NCI-H1694 (cell line): ENCODE measurements at places on chromosomes 7 and 10.

- peak; percentile 83 for DNase-seq
Observed at GRCh38 chr7:135620980-135621850, 41.1 kb upstream of the STMP1 start.

GRCh38 chr7:117567781-117568180, 88.0 kb downstream of the CFTR start:
- DNase-seq: no peak

GRCh38 chr7:35998481-35998880, 154.6 kb upstream of the EEPD1 start:
- DNase-seq: no peak

DNA sequence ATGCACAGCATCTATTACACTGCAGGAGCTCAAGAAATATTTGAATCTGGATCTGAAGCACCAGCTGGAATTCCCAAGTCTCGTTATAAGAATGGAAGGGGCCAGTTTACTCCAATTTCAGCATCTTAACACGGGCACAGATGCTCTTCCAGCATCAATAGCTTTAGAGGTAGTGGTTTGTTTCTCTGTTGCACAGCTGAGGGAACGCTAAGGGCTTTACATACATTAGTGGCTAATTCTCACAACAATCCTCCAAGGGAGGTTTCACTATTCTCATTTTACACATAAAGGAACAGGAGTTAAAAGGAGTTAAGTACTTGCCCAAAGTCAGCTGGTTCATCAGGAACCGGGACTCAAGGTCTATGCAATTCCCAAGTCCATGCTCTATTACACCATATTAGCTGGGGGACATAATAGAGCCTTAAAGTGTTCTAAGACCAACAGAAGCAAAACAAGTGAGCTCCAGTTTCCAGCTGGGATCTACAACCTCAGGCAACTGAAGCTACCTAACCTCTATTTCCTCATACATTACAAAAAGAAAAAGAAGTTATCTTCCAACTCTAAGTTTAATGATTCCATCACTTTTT, 9.9 kb downstream of the XPNPEP1 start:
- DNase-seq: no peak

GRCh38 chr10:598415-599170, 90.9 kb downstream of the DIP2C start:
- DNase-seq: no peak

DNA sequence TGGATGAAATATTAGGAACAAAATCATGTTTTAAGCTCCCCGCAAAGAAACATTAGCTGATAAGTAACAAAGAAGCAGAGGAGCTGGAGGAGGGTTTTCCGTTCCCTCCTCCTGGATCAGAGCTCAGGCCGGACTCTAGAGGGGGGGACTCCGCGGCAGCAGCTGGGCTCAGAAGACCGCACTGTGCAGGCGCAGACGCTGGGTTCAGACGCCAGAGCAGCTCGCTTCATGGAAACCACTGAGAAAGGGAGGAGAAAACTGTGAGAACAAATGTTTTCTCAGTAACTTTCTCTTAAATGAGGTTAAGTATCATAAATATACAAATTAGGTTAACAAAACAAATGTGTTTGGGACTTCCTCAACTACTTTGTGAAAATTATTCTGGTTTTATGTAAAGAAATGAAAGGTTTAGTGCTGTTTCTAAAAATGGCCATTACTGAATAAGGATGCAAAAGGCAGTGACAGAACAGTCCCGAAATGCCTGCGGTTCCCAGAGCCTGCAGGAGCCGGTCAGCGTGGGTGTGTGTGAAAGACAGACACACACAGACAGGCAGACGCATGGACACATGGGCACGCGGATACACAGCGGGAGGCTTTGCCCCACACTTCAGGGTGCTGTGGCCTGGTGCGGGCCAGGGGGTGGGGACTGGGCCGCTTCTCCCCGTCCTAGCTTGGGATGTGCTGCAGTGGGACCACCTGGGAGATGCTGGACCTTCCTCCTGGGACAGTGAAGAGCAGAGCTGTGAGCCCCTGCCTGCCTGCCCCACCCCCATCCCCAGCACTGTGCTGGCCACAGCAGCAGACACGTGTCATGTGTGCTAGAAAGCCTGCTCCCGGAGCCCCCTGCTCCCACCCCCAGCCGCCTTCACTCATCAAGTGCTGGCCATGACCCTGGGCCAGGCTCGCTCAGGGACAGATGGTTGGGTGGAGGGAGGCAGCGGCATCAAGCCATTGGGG, 20.3 kb upstream of the ADGRA1 start:
- DNase-seq: no peak

- no peak for DNase-seq
Observed at GRCh38 chr10:31999070-31999660, 57.1 kb downstream of the KIF5B start.

DNA sequence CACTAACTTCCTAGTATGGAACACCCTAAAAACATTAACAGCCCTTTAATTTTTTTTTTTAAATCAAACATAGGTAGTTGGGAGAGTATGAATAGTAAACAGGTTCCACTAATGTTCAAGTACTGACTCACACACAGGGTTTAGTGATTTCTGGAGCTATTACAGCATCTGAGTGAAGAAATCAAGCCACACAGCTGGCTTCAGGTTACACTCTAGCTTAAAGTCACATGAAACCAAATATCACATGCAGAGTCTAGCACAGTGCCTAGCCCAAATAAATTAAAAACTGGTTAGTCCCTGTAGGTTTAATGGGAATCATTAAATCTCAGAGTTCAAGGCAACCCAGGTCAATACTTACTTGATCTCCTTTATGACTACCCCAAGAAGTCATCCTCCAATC, 11.6 kb downstream of the PANK1 start:
- DNase-seq: no peak

DNA sequence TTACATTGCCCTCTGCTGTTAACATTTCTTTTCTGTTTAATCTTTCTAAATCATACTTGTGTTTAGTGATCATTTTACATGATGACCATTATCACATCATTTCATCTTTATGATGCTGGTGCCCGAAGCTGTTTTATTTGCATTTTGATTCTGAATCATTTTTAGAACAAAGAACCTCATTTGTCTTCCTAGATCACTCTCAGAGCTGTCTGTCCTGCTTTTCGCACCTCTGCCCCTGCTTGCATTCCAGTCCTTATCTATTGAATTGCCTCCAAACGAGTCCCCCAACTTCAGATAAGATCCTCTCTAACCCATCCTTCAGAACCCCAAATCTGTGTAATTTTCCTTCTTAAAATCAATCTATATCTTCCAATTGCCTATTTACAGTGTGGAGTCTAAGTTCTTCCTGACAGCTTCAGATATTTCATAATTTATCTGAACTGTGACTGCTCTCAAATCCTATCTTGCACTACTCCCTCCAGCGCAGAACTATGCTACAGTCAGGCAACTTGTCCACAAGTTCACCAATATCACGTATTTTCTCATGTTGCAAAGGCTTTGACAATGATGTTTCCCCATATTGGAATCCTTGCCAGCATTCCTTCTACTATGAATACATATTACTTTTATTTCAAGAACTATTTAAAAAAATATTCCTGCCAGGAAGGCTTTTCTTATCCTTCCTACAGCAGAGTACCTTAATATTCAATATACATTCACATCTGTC, 346.5 kb upstream of the CACNA2D1 start:
- DNase-seq: no peak

GRCh38 chr10:133461027-133461426, 7.3 kb downstream of the SCART1 start:
- DNase-seq: no peak

DNA sequence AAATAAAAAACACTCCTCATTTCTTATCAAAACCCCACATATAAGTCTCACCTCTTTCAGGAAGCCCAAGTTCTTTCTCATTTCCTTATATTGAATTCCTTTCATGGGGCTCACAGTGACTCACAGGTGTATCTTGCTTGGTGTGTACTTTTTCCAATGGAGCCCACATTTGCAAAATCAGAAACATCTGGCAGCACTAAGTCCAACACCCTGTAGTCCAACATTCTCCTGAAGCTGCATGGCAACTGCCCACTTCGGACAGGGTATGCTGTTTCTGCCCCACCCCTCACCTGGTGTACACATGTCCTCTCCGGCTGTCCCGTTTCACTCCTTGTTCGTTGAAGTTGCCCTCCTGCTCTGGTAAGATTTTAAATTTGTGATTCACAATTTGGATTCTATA, 544.1 kb downstream of the SORCS3 start:
- DNase-seq: no peak

- DNase-seq: no peak
Observed at GRCh38 chr7:144388950-144389349, 14.5 kb downstream of the NOBOX start.

- no peak for DNase-seq
Observed at GRCh38 chr7:146725520-146725919, 608.9 kb downstream of the CNTNAP2 start.

GRCh38 chr10:3658766-3659165, 126.2 kb downstream of the KLF6 start:
- no peak for DNase-seq

DNA sequence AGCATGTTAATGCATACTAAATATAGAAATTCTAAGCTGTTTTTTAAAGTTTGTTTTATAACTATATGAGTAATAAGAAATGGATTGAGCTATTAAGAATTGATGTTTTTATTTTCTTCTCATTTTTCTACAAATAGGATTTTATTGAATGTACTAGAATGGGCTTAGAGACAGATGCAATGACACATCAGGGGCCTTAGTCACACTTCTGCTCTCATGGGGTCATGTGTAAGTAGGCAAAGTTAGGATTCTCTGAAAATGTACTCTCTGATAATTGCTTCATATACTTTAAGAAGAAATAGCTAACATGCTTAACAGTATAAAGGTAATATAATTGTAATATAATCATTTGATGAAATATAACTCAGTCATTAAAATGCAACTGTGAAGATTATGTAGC, 154.6 kb downstream of the ZNF438 start:
- no peak for DNase-seq

DNA sequence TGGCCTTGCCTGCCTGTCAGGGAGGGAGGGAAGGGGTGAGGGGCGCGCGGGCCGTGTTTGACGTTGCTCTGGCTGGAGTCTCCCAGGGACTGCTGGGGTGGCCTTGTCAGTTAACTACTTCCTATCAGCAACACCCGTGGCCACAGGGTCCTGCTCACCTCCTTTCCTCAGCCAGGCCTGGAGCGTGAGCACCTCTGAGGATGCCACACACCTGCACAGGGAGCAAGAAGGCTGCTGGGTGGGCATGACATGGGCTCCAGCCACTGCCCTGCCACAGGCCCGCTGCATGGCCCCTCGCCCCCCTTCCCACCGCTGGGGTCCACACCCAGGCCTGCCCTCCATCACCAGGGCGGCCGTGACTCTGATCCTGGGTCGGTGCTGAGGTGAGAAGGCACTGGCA, 212.4 kb downstream of the ELFN1 start:
- no peak for DNase-seq

DNA sequence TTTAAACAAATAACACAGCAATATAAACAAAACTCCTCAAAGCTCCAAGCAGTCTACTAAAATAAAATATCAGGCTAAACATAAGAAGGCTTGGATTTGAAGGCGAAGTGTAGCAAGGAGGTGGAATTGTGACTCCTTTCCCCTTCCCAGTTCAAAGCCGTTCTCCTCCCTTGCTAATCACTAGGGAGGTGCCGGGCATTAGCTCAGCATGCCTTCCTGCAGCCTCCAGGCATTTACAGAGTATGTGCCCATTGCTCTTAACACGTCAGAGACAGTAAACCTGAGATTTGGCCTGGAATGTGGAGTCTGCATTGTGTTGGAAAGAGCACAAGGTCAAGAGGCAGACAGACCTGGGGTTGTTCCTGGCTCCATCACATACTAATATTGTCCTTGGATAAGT, 15.6 kb downstream of the CNNM1 start:
- no peak for DNase-seq

DNA sequence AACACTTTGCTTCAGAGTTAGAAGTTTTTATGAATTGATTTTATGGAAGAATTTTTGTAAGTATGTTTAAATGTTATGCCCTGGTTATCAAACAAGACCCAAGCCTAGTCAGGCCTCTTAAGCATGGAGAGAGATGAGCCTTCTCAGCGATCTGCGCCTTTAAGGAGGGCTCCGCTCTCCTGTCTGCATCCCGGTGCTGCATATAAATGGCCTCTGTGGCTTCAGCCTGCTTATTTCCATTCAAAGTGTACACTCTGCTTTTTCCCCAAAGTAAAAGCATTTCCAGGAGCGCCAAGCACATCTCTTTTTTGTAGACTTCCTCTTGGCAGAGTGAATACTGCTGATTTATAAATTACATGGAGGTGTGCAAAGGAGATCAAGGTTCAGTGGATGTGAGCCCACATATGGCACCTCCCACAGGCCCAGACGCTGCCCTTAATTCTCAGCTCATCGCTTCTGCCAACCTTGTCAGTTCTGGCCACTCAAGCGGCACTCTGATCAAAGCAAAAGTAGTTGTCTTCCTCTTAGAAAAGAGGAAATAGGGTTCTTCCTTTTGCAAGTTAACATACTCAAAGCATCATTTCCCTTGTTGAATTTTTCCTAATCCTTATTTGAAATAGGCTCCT, 70.0 kb upstream of the SFMBT2 start:
- DNase-seq: no peak

GRCh38 chr10:112213098-112213823, 29.7 kb upstream of the GPAM start:
- no peak for DNase-seq

- DNase-seq: no peak
Observed at GRCh38 chr7:50690541-50691011, 92.1 kb downstream of the GRB10 start.

- no peak for DNase-seq
Observed at GRCh38 chr7:32154797-32155196, 84.6 kb upstream of the PDE1C start.

DNA sequence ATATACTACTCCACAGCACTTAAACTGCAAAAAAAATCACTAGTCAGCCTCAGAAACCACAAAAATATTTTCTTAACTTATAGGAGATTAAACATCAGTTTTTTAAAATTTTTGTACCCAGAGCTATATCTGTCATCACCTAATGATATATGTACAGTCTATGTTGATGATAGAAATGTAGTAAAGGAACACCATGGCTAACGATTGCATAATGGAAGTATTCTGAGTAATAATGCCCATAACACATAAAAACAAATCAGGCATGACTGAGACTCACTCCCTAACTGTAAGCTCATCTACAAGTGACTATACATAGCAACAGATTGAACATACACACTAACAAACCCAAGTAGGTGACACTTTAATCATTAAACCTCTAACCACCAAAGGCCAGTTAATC, 51.3 kb downstream of the TSPAN12 start:
- no peak for DNase-seq

GRCh38 chr7:121398246-121398645, 2.1 kb upstream of the FAM3C start:
- no peak for DNase-seq

DNA sequence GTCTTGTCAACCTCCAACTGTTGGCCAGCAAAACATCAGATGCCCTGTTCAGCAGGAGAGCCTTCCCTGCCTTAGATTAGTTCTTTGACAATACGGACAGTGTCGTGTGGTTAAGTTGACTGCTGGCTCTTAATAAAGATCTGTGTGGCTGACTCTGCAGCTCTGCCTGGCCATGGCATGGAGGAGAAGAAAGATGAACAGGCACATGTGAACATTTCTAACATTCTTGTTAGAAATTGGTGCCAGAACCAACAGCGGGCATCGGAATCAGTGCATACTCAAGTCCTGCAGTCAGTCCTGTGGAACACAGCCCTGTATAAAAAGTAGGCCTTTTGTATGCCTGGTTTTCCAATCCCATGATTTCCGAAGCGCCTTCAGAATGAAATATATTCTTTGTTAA, 455.6 kb downstream of the POM121L12 start:
- DNase-seq: no peak

- no peak for DNase-seq
Observed at GRCh38 chr7:1645071-1645409, 25.0 kb upstream of the ELFN1 start.
